Activated T-helper 2 cell treated with anti-CD3 and anti-CD28 coated beads, Interferon-gamma antibody, Interleukin-2, Interleukin-4, amounts not matched to agents 10 μg/mL and 5 μg/mL and 100 μg/mL, durations not matched to agents 14 hours and 24 hours and 36 hours (primary cell): ENCODE measurements at places on chromosomes 1 and 21. TPM values are rescaled to one million over a fixed set of nuclear protein-coding genes. Genes with fewer than 3 reads are reported as not detected.

DNA sequence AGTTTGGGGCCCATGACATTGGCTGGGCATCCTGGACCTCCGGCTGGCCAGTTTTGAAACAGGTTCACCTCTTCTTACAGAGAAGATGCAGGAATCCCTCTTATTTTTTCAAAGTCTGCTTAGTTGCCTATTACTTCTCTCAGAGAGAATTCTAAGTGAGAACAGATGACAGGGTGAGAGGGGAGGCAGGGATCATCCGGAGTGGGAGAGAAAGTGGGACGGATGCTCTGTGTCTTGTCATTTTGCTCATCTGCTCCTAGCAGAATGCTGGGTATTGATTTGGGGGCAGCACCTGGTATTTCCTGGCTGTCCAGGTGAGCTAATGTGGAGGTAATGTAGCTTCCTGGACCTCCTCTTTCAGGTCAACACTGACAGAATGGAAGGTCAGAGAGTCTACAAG lies 32.4 kb downstream of the GNG4 start:
- H3K4me1 ChIP-seq = peaks cover 4% of the 10 kb centered on the region
- H3K27ac ChIP-seq = no peak overlapping the region
- no peak for DNase-seq
- no peaks in the 10 kb centered on the region for H3K27me3 ChIP-seq
- no peak overlapping the region for H3K4me3 ChIP-seq

DNA sequence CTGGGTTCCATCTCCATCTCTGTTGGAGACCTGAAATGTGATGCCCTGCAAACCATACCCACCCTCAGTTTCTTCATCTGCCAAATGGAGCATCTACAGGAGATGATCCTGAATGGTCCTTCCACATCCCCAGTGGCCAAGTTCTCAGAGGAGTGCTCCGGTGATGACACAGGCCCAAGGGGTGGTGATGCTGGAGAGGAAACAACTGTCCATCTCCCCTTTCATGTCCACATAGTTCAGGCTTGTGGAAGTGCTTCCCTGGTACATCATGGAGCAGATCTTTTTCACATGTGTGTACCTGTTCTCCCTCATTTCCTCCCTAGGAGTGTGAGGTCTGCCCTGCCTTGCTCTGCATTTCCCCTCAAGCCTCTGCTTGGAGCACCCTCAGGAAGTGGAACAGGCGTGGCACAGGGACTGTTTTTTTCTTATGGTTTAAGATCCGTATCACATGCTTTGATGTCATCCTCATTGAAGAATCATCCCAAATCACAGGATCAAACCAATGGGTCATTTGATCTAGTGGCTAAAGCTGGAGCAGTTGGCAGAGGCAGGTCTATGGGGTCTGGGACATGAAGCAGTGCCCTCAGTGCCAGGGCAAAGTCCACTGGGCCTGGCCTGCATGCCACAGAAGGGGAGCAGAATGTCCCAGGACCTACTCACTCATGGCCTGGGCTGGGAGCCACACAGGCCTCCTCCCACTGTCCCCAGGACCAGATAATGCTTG lies 8.2 kb upstream of the TRIM63 start:
- no peaks in the 10 kb centered on the region for H3K36me3 ChIP-seq
- H3K4me3 ChIP-seq = no peak overlapping the region
- peaks cover 11% of the 10 kb centered on the region for H3K4me1 ChIP-seq
- no peak for DNase-seq
- peaks cover 50% of the 10 kb centered on the region for H3K27me3 ChIP-seq

DNA sequence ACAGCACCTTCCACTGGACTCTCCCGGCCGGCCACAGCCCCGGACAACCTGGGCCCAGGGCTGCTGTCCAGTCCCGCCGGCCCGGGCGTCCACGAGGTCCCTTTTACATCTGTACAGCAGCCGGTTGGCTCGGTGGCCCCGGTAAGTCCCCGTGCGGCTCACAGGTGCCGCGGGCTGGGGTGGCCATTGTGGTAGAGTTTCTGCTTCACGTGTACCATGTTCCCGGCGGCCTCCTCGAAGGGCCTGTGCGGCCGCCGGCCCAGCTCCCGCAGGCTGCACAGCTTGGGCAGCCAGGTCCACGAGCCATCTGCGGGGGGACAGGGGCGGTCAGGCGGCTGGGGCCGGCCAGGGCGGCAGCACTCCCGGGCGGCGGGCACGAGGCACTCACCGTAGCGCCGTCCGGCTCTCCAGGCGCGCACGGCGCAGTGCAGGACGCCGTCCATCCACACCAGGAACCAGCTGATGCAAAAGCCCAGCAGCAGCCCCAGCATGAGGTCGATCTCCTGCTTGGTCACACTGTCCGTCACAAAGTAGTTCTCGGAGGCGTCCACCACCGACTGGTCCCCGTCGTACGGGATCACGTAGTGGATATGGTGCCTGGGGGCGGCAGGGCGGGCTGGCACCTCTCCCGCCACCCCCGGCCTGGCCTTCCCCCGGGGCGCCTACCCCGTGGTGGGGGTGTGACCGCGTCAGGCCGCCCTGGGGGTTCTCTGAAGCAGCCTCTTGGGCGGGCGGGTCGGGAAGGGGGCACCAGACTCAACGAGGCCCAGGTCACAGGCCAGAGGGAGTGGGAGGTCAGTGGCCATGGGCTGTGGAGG lies 5.0 kb downstream of the TMEM240 start:
- no peak overlapping the region for H3K4me3 ChIP-seq
- H3K4me1 ChIP-seq = no peaks in the 10 kb centered on the region
- peaks cover 15% of the 10 kb centered on the region for H3K36me3 ChIP-seq
- H3K27me3 ChIP-seq = peaks cover 1% of the 10 kb centered on the region
- DNase-seq = no peak

Gene FAM89A
- 16.1 and 18.7 TPM in 2 replicates for total RNA-seq
